ENCODE measurements at places on chromosomes 4 and X.
A peak's percentile ranks its signal among the peaks of the same experiment; 100 is the strongest.

GRCh38 chrX:11541510-11541909 lies 124.2 kb downstream of the ARHGAP6 start:
- DNase-seq = no peak

DNA sequence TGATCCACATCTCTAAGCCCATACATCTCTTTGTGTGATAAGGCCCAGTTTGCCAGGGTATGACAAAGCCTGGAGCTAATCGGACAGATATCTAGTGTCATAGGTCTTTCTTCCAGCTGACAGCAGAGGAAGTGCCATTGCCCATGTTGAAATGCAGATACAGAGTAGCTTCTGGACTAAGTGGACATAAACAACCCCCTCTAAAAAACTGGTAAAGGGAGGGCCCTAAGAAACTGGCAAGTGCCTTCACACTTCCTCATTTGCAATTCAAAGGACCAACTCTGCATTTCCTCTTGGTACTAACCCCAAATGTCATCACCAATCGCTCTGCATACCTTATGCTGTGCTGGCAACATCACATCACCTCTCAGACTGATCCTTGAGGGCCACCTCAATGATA lies 20.8 kb downstream of the ARHGEF6 start:
- DNase-seq = peak; percentile 55

DNA sequence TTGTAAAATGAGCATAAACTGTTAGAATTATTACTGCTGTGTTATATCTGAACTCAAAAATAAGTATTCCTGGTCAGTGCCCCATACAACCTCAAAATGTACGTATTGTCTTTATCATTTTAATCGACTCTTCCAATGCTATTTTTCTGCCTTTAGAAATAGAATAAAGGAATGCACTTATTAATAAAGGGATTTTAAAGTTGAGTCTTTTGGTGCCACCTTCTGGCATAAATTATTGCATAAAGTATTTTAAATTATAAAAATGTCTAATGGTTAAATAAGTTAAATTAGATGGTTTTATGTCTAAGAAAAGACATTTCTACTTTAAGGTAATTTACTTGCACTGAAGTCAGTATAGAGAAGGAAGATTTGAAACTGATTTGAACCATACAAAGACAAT lies 424.0 kb upstream of the NDST4 start:
- DNase-seq = no peak

- no peak for DNase-seq
Measured at GRCh38 chr4:65651031-65651430, 19.3 kb downstream of the EPHA5 start.

GRCh38 chrX:65502618-65503017 lies 32.0 kb downstream of the LAS1L start:
- no peak for DNase-seq

DNA sequence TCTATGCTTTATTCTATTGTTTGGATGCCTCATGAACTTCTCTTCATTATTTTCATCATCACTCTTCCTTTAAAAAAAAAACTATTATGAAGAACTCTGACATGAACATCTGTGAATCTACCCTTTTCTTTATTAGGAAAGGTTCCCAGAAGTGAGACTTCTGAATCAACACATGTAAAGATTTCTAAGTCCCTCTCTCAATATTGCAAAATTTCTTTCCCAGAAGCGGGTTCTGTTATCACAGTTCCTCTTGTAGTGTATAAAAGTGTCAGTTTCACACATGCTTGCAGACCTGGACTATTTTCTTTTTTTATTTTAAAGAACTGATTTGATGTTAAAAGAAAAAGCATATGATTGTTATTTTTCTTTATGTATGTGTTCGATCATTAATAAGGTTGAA lies 330.8 kb upstream of the KLF3 start:
- no peak for DNase-seq

DNA sequence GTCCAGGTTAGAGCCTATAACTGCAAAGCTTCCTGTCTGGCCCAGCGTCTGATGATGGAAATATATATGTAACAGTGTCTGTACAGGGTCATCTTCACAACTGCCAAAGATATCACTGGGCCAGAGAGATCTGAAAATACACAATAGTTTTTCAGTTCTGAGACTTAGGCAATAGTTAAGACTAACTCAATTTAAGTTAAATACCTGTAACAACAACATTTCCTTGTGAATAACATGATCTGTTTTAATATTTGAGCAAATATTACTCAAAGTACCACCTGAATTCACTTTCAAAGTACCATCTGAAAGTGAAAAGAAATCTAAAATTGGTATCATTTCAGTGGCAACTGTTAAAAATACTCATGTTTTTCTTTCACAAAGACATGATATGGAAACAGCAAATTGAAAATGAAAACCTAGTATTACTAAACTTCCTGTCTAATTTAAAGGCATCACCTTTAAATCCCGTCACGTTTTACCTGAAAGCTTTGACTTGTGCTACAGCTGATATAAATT lies 9.6 kb downstream of the ZAR1 start:
- no peak for DNase-seq

GRCh38 chr4:108092288-108092687 lies 76.4 kb downstream of the LEF1 start:
- no peak for DNase-seq

- DNase-seq = no peak
Measured at GRCh38 chr4:181949704-181950312, 293.4 kb upstream of the TENM3 start.

Data from B cell (primary cell).